Activated T-cell treated with anti-CD3 and anti-CD28 coated beads, Interleukin-2, amount 50 U/mL, for 24 hours (primary cell): ENCODE measurements at places on chromosomes 6 and 20.

- DNase-seq: no peak
Observed at GRCh38 chr20:49901588-49901987, 13.7 kb downstream of the SPATA2 start.

DNA sequence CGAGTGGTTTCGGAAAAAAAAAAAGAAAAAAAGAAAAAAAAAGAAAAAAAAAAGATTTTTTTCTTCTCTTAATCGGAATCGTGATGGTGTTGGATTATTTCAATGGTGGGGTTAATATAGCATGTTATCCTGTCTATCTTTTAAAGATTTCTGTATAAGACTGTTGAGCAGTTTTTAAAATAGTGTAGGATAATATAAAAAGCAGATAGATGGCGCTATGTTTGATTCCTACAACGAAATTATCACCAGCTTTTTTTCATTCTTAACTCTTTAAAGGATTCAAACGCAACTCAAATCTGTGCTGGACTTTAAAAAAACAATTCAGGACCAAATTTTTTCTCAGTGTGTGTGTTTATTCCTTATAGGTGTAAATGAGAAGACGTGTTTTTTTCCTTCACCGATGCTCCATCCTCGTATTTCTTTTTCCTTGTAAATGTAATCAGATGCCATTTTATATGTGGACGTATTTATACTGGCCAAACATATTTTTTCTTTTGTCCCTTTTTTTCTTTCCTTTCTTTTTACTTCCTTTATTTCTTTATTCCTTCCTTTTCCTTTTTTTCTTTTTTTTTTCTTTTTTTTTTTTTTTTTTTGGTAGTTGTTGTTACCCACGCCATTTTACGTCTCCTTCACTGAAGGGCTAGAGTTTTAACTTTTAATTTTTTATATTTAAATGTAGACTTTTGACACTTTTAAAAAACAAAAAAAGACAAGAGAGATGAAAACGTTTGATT is 3.6 kb downstream of the SOX4 start:
- no peak for DNase-seq

GRCh38 chr6:150233843-150234269 is 91.0 kb downstream of the PPP1R14C start:
- DNase-seq: no peak

DNA sequence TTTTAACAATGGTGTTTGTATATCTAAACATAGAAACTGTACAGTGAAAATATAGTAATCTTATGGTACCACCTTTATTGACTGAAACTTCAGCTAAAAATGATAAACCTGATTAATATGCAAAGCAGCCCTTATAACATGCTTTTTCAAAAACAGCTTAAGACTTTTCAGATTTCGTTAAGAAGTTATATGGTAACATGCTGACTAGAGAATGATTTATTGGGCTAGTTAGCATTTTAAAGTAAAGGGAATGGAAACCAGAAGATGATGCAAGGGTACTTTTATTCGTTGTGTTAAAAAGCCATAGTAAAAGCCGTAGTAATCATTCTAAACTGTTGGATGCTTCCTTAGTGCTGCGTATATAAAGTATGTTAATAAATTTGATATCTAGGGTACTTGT is 50.5 kb downstream of the CBFA2T2 start:
- DNase-seq: no peak

GRCh38 chr20:11935212-11936154 is 17.8 kb downstream of the BTBD3 start:
- no peak for DNase-seq

DNA sequence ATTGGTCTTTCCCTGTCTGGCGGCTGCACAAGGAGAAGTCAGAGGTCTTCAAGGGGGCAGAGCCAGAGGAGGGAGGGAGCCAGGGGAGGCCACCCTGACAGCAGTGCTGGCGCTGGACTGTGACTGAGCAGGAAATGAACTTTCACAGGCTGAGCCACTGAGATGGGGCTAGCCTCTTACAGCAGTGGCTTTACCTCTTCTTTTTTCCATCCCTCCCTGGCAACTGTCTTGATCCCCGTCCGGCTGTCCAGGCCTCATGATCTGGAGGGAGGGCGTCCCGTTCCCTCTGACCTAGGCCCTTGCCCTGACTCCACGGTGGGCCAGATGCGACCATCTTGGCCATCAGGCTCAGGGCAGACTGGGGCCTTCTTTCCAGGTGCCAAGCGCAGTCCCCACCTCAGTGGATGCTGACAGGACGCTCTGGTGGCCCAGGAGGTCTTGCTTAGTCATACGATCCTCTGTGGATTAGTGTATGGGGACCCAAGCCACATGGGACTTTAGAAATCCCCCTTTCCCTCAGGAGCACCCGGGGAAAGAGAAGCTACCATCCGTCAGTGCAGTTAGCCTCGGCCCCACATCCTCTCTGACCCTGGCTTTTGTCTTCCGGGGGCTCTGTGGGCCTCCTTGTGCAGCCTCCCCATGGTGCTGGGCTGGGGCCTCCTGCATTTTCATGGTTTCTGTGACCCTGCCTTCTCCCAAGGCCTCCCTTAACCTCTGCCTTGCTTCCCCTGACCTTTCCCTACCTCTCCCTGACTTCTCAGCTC is 57.4 kb upstream of the CCDC167 start:
- DNase-seq: no peak

DNA sequence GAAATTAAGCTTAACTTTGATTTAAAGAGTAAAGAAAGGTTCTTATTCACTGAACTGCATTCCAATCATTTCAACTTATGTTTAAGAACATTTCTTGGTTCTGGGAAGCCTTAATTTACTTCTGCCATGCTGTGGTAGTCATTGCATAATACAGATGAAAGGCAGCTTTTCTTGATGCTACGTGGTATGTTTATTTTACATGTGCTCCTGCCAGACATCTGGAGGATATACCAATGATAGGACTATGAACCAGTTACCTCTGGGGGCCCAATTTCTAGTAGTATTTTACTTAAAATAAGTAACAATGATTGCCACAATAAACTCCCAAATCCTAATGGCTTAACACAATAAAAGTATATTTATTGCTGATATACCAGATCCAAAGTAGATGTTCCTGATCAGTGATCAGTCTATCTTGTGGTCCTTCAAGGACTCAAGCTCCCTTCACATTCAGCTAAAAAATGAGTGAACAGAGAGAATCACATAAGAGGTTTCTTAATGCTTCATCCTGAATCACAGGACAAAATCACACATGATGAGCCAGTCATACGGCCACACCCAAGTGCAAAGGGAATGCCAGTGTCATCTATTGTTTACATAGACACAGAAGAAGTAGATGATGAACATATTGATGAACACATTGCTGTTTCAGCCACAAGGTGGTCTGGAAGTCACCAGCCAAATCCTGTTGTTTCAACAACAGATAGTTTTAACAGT is 56.5 kb upstream of the CCN2 start:
- DNase-seq: no peak

DNA sequence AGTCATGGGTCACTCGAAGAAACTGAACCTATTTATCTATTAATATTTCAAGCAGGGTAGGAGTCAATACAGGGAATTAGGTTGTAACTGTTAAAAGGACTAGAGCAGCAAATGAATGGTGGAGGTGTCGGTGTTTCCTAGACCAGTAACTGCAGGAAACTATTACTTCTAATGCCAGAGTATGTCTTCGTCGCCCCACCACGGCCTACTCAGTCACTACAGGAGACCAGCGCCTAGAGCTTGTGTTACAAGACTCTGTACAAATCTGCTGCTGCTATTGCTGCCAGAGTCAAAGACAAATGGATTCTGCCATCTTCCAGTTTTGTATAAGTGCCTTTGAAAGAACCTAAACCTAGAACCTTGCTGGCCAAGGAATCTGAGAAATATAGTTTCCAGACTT is 343.9 kb downstream of the SOX4 start:
- no peak for DNase-seq

DNA sequence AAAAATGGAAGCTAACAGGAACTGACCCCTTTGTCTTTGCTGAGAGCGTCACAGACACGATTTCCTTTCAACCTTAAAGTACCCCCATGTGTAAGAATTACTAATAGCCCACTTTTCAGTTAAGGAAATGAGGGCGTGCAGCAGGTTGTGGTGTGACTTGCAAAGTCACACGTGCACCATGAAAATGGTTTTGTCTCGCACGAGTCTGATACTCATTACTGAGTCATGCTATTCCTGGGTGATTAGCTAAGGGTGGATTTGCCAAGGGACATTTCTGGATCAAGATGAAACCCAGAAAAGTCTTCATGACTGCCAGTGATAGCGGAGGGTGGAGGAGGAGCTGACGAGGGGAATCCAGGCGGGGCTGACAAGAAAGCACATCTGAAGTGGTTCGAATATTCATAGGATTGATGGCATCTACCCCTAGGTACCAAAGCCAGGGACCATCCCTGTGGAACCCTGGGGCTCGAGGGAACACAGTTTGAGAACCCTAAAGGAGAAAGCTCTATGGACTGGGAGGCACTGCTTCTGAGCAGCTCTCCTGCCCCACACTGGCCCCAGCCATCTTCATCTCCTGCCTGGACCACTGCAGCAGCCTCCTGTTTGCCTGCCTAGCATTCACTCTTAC is 12.1 kb upstream of the NFATC2 start:
- DNase-seq: no peak

- no peak for DNase-seq
Observed at GRCh38 chr20:61830241-61830930, 235.3 kb downstream of the TAF4 start.

DNA sequence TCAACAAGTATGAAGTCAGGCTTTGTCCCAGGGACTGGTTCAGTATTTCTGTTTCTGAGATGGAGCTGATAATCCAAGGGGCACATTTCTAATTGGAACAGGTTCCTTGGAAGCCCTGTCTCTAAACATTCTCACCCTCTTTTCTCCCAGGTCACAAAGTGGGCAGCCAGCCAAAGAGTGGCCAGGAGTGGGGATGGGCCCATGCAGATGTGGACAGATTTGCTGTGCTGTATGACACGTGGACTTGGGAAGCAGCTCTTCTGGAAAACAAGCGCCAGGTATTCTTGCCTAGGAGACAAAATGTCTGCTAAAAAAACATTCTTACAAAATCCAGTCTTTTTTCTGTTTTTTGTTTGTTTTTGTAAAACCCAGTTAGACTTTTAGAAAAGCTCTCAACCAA is 140.2 kb downstream of the CD164 start:
- no peak for DNase-seq

- no peak for DNase-seq
Observed at GRCh38 chr6:37636801-37637561, 60.7 kb downstream of the MDGA1 start.

DNA sequence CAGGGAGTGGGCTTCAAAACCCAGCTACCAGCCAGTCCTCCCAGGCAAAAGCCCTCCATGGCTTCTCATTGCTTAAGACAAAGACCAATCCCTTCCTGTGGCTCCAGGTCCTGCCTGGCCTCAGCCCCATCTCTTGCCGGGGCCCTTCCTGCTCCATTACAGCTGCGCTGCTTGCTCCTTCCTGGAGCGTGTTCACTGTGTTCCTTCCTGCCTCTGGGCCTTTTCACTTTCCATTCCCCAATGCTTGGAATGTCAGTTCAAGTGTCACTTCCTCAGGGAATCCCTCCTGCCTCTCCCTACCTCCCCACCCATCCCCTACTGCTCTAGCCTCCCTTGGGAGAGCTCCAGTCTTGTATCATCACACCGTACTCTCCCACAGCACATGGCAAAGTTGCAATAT is 11.1 kb upstream of the ITPR3 start:
- DNase-seq: no peak

DNA sequence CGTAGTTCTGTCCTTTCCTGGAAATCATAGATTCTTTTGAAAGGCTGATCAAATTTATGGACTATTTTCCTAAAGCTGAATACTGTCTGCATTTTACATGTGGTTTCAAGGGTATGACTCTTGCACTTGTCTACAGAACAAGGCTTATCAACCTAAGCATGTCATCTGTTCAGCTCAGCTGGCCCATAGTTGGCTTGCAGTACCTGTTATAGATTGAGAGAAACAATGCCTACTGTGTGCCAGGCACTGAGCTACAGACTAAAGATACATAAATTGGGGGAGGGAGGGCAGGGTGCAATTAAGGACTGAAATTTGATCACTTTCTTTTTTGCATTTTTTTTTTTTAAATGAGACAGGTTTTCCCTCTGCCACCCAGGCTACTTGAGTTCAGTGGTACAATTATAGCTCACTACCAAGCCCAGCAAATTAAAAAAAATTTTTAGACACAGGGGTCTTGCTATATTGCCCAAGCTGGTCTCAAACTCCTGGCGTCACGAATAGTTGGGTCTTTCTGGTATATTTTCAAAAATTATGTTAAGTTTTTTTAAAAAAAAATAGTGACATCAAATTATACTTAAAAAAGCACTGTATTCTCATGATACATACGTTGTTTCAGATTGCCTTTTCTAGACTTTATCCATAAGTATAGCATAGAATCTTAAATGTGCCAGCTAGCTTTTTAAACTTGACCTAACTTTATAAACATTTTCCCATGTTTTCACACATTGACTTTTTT is 52.2 kb downstream of the RREB1 start:
- DNase-seq: no peak

DNA sequence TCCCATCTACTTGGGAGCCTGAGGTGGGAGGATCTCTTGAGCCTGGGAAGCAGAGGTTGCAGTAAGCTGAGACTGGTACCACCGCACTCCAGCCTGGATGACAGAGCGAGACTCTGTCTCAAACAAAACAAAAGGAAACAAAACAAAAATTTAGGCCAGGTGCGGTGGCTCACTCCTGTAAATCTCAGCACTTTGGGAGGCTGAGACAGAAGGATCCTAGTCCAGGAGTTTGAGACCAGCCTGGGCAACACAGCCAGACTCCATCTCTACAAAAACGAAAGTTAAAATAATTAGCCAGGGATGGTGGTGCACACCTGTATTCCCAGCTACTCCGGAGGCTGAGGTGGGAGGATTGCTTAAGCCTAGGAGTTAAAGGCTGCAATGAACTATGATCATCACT is 183.2 kb upstream of the ZNF217 start:
- DNase-seq: no peak

GRCh38 chr6:26032340-26033084 is 54.7 kb upstream of the HFE start:
- DNase-seq: no peak

DNA sequence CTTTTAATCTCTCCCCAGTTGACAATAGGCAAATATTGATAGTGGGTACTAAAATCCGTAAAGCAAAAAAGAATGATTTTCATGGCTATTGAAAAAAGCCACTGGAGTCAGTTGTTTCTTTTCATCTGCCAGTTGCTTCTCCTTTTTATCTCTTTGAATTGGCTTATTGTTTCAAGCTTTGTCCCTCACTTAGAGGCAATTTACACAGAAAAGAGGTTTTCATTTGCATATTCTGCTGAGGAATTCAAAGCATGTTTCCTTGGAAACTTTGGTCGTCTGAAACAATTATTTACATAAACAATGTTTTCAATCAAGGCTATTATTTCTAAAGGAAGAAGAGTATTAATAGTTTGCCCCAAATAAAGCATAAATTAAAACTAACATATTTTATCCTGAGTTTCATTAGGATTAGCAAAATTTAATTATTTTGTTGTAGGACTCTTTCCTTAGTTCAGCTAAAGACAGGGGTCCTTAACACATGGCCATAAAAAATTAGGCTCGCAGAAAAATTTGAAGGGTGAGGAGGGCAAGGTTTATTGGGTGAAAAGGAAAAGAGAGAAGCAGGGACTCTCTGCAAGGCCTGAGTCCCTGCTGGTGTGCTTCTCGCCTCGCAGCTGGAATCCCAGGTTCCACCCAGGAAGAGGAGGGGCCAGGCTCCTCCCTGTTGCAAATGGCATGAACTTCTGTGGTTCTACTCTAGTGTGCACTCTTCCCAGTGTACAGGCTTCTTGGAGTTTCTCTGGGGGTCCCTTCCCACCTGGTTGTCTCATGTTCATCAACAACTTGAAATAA is 138.8 kb upstream of the LAMA2 start:
- no peak for DNase-seq
